ENCODE measurements at places on chromosomes 5 and 9.
A peak's percentile ranks its signal among the peaks of the same experiment; 100 is the strongest.

GRCh38 chr5:29085142-29085541 is 2046.8 kb upstream of the CDH9 start:
- H3K4me3 ChIP-seq: no peak overlapping the region
- peaks cover 2% of the 10 kb centered on the region for H3K4me1 ChIP-seq
- no peak for DNase-seq
- H3K27ac ChIP-seq: no peak overlapping the region
- no peaks in the 10 kb centered on the region for H3K36me3 ChIP-seq
- H3K27me3 ChIP-seq: no peaks in the 10 kb centered on the region

DNA sequence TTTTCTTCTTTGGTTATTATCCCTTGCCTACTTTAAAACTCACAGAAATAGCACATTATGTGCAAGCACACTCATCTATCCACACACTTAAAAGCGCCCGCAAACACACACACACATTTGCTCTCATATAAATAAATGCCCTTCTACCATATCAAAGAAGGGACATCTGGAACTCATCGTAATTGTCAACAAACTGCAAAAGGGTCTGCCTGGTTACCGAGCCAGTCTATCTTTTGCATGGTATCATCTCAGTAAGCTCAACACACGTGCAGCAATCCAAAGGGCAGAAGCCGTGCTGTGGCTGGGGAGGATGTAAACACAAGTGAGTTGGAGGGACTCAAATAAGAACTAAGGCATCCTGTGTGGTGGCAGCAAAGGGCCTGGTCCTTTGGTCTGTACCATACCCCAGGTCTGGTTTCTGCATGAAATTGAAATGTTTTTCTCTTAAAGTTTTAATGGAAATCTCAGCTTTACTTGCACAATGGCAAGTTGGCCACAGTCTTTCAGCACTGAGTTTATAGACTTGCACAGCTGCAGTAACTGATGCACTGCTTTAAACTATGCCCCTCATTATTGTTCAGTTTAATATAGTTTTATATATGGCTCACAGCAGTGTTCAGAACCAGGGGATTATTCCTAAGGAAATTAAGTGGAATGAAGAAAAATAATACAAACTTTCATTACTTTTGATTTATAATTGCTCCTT is 331.0 kb downstream of the ADAMTS6 start:
- DNase-seq: no peak
- H3K4me3 ChIP-seq: no peak overlapping the region
- H3K27me3 ChIP-seq: no peaks in the 10 kb centered on the region
- H3K4me1 ChIP-seq: no peaks in the 10 kb centered on the region
- peaks cover 22% of the 10 kb centered on the region for H3K36me3 ChIP-seq
- no peak overlapping the region for H3K27ac ChIP-seq

DNA sequence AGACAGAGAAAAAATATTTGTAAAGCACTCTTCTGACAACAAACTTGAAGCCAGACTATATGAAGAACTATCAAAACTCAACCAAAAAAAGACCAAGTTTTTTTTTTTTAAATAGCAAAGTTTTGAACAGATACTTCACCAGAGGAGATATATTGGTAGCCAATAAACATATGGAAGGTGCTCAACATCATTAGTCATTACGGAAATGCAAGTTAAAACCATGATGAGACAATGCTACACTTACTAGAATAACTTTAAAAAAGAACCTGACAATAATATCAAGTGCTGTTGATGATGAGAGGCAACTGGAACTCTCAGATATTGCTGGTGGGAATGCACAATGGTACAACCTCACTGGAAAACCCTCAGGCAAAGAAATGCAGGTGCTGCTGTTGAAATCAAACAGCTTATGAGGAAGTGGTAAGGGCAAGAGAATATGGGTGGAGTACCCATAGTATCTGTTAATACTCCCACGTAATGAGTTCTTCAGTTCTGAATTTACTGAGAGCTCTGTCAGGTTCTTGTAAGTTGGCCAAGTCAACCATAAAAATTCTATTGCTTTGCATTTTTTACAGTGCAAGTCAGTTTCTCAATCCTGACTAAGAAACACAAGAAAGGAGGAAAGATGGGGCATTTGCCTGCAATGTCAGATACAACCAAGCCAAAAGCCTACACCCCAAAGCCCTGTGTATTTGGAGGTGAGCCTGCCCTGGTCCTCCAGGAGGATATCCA is 87.3 kb upstream of the GNAQ start:
- peak; percentile 50 for DNase-seq
- H3K27ac ChIP-seq: no peak overlapping the region
- H3K36me3 ChIP-seq: no peaks in the 10 kb centered on the region
- H3K4me3 ChIP-seq: no peak overlapping the region
- no peaks in the 10 kb centered on the region for H3K27me3 ChIP-seq
- no peaks in the 10 kb centered on the region for H3K4me1 ChIP-seq

DNA sequence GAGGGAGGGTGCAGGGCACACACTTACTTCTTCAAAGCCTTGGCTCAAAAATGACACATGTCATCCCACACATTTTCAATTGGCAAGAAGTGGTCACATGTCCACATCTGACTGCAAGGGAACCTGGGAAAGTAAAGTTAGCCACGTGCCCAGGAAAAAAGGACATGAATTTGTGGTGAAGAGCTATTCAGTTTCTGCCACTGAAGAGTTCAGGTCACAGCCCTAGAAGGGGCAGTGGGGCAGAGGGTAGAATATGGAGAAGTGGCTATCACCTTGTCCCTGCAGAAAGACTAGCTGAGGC is 1.9 kb upstream of the RGS14 start:
- H3K27me3 ChIP-seq: no peaks in the 10 kb centered on the region
- peaks cover 6% of the 10 kb centered on the region for H3K4me1 ChIP-seq
- no peak for DNase-seq
- H3K36me3 ChIP-seq: no peaks in the 10 kb centered on the region
- H3K4me3 ChIP-seq: no peak overlapping the region

DNA sequence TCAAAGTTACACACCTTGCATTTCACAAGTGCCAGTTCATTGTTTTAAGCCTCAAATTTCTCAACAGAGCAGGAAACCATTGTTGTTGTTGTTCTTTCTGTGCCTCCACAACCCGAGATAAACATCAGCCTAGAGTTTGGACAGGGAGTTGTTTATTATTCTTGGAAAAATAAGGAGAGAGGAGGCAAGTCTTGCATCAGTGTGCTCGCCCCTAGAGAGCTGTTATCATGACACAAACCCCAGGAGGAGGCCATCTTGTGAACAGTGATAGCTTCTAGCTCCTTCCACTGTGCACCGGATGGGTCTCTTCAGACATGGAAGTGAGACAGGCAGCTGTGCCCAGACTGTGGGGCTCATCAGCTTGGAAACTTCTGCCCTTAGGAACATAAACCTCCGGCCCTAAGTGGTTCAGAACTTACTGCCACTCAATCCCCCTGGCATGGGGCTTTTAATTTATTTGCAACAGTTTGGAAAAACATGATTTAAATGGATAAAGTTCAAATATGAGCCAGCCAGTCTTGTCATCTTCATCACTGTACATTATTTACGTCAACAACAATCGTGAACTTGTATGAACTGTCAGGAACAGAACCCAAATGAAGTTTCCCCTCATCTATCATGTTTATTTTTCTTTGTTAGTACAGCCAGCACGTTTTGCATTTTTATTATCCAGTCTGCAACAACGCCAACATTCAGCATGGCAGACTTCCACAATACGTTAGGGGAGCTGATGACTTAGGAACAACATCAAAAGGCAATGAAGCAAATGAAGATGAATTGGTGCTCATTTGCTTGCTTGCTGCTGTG is 181.7 kb upstream of the S1PR3 start:
- peaks cover 8% of the 10 kb centered on the region for H3K4me1 ChIP-seq
- no peak overlapping the region for H3K27ac ChIP-seq
- DNase-seq: no peak
- no peaks in the 10 kb centered on the region for H3K36me3 ChIP-seq
- no peaks in the 10 kb centered on the region for H3K27me3 ChIP-seq

DNA sequence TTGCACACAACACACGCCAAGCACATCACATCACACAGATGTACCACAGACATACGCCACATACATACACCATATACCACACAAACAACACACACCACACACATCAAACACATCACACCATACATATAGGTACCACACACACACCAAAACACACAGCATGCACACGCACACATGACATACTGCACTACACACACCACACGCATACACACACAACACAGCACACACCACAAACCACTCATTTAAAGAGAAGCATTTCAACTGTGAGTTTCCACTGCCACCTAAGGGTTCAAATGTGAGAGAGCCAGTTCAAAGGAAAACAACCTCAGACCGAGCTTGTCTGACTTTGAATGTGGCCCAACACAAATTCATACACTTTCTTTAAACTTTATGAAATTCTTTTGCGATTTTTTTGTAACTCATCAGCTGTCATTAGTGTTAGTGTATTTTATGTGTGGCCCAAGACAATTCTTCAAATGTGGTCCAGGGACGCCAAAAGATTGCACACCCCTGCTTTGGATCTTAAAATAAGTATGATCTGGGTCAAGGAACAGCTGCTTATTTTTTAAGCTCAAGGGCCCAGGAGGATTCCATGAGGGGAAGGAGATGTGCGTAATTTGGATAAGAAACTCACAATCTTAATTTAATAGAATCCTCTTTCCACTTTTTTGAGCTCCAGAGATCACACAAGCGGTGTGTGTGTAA is 494.6 kb downstream of the GADD45G start:
- no peak overlapping the region for H3K27ac ChIP-seq
- no peak for DNase-seq
- no peaks in the 10 kb centered on the region for H3K4me1 ChIP-seq
- H3K36me3 ChIP-seq: no peaks in the 10 kb centered on the region
- no peak overlapping the region for H3K4me3 ChIP-seq

DNA sequence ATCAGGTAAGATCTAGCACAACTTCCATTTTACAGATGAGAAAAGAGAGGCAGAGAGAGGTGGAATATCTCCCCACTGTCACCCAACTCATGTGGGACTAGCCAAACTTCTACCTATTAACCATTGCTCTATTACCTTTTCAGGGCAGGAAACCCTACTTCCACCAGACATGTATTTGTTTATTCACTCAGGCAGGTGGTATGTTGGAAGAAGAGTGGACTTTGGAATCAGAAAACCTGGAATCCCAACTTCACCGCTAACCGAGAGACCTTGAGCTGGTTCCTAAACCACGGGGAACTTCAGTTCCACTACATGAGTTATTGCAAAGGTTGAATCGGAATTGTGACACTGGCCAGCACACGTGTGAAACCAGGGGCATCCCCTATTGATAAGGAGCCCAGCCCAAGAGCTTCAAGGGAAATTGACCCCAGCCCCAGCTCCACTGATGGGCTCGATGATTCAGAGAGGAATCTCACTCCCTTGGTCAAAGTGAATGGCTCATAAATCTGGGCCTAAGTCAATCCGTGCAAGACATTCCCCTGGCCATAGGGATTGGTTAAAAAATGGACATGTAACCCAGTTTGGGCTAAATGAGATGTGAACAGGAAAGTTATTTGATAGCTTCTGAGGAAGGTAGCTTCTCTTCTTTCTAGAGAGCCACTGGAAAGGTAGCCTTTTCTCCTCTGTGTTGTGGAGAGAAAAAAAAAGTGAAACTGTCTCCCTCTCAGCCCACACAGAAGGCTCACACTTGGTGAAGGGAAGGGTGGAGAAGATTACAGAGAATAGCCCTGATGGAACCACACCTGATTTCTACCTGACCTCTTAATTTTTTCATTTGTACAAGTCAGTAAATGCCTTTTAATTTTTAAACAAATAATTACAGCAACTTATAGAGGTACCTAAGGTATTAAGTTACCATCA is 5.5 kb upstream of the GLIS3 start:
- DNase-seq: no peak
- H3K27me3 ChIP-seq: no peaks in the 10 kb centered on the region
- H3K4me3 ChIP-seq: no peak overlapping the region
- no peak overlapping the region for H3K27ac ChIP-seq

GRCh38 chr9:13034694-13035002 is 244.8 kb downstream of the MPDZ start:
- no peaks in the 10 kb centered on the region for H3K36me3 ChIP-seq
- DNase-seq: no peak
- no peaks in the 10 kb centered on the region for H3K4me1 ChIP-seq
- H3K4me3 ChIP-seq: no peak overlapping the region
- H3K27me3 ChIP-seq: no peaks in the 10 kb centered on the region

GRCh38 chr9:8804613-8805012 is 1005.0 kb upstream of the DMAC1 start:
- DNase-seq: no peak
- no peaks in the 10 kb centered on the region for H3K27me3 ChIP-seq
- H3K4me3 ChIP-seq: no peak overlapping the region
- H3K4me1 ChIP-seq: peaks cover 3% of the 10 kb centered on the region
- no peak overlapping the region for H3K27ac ChIP-seq

DNA sequence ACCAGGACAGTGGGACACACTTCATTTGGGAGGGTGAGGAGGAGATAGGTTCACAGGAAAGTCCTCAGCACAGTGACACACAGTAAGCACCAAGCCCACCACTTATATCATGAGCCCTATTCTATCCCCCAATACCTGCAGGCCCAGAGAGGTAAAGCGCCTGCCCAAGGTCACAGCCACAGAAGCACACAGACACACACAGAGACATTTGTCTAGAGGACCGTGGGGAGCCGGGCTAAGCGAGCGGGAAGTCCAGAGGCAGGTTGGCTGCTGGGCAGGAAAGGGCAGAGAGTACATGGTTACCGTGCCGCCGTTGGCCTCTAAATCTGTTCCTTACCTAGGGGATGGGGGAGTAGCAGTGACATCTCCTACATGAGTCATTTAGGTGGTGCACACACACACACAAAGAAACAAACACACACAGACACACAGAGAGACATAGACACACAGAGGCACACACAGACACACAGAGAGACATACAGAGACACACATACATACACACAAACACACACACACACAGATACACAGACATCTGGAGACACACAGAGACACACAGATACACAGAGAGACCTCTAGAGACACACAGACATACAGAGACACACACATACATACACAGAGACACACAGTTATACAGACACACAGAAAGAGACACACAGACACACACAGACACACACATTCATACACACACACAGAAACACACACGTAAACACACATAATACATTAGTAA is 15.9 kb upstream of the DUSP1 start:
- H3K4me3 ChIP-seq: no peak overlapping the region
- no peak overlapping the region for H3K27ac ChIP-seq
- H3K36me3 ChIP-seq: no peaks in the 10 kb centered on the region
- H3K4me1 ChIP-seq: peaks cover 6% of the 10 kb centered on the region
- H3K27me3 ChIP-seq: no peaks in the 10 kb centered on the region

GRCh38 chr9:110152704-110153374 is 55.1 kb downstream of the C9orf152 start:
- DNase-seq: no peak
- H3K4me1 ChIP-seq: no peaks in the 10 kb centered on the region
- no peaks in the 10 kb centered on the region for H3K27me3 ChIP-seq
- peaks cover 10% of the 10 kb centered on the region for H3K36me3 ChIP-seq
- H3K27ac ChIP-seq: no peak overlapping the region

- no peak overlapping the region for H3K27ac ChIP-seq
- no peak overlapping the region for H3K4me3 ChIP-seq
- no peaks in the 10 kb centered on the region for H3K36me3 ChIP-seq
These were observed 157.2 kb downstream of the SV2C start for GRCh38 chr5:76240336-76240735.
